NCI-H1105 (cell line): ENCODE measurements at places on chromosomes 16 and 17.

DNA sequence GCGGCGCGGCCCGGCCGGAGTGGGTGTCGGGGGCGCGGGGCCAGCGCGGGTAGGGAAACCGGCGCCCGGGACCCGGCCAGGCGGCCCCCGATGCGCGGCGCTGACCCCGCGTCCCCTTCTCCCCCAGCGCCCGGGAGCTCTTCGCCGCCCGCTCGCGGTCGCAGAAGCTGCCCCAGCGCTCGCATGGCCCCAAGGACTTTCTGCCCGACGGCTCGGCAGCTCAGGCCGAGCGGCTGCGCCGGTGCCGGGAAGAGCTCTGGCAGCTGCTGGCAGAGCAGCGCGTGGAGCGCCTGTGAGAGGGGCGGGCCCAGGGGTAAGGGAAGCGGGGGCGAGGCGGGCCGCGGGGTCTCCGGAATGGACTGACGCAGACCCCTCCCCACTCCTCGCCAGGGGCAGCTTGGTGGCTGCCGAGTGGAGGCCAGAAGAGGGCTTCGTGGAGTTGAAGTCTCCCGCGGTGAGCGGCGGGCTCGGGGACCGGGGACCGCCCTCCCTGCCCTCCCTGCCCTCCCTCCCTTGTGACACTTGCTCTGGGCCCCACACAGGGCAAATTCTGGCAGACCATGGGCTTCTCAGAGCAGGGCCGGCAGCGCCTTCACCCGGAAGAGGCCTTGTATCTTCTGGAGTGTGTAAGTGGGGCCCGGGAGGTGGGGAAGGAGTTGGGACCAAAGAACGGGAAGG lies 430 bp downstream of the TSEN54 start:
- DNase-seq, result no peak

GRCh38 chr17:69451416-69452394 lies 37.2 kb downstream of the MAP2K6 start:
- no peak for DNase-seq

GRCh38 chr17:36849871-36850348 lies 87.4 kb upstream of the LHX1 start:
- DNase-seq, result no peak

DNA sequence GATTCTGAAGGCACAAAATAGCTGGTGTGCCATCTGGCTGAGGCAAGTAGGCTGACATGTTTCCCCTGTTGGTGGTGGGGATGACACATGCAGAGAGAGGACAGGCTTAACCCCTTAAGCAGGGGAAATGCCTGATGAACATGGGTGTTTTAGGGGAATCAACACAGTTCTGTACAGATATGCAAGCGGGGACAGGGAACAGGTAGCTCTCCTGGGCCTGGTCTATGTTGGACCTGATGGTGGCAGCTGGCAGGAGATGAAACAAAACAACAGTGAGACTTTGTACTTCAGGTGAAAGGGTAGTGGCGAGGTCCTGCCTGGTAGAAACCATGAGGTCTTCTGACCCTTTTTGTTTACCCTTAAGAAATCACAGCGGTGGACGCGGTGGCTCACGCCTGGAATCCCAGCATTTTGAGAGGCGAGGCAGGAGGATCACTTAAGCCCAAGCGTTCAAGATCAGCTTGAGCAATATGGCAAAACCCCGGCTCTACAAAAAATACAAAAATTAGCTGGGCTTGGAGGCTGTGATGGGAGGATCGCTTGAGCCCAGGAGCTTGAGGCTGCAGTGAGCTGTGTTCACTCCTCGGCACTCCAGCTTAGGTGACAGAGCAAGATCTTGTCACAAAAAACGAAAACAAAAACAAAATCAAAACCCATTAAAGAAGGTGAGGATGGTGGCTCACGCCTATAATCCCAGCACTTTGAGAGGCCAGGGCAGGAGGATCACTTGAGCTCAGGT lies 10.5 kb downstream of the OR1F1 start:
- no peak for DNase-seq

- DNase-seq, result no peak
Observed at GRCh38 chr16:47465919-47466630, 4.9 kb downstream of the PHKB start.

DNA sequence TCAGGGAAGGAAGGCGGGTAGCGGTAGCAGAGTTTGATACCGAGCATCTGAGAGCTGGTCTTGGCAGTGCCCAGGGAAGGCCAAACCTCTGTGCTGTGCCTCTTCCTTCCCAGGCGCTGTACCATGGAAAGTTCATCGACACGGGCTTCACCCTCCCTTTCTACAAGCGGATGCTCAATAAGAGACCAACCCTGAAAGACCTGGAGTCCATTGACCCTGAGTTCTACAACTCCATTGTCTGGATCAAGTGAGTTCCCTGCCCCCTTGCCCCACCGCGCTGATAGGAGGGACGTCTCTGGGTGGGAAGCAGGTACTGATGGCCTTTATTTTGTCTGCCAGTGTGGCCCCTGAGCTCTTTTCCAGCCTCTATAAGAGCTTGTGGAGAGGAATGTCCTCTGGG lies 15.4 kb upstream of the CLEC18A start:
- no peak for DNase-seq

DNA sequence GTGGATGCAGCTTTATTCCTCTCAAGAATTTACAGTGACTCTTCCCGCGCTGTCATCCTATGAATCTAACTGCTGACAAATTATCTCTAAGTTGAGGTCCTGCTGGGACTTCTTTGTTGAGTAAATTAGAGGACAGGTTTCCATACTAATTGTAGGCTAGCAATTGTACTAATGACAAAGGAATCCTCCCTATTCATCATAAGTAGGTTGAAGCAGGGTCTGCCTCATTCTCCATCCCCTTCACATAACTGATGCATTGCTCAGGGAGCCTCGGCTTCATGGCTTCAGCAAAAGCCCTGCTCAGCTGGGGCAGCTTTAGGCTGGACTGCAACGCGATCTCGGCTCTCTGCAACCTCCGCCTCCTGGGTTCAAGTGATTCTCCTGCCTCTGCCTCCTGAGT lies 83.1 kb upstream of the IRX6 start:
- DNase-seq, result no peak

- no peak for DNase-seq
Observed at GRCh38 chr16:88353232-88353631, 29.5 kb upstream of the ZNF469 start.

DNA sequence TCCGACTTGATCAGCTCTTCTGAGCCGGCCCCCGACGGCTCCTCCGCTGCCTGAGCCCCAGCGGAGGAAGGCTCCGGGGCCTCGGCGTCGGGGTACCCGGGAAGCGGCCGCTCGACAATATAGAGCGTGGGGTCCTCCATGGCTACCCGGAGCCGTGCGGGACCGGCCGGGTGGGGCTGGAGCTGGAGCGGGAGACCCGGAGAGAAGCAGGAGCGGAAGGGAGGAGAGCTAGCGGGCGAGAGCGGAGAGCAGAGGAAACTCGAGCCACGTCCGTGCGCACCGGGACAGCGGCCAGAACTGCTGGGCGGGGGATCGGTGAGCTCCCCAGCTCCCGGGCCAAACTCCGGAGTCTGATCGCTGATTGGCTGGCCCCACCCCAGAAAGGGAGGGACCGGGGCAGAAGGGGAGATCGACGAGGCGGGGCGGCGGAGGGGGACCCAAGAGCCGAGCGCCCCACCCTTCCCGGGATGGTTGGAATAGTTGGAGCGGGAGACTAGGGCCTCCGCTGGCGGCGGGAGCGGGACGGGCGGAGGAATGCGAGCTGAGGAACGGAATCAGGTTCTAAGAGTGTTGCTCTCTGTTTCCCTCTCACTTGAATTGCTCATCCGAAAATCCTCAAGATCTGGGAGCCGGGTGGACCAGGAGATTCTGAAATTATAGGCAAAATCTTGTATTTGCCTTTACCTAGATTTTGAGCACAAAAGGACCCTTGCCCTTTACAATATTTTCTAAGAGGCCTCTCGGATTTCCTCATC lies at the start of gene CAVIN1:
Gene CAVIN1 (minus strand): TSS at position 299 of the 755 bp plus-strand sequence. CDS start 159 bp downstream, at position 140.
- peak; percentile 41 for DNase-seq

GRCh38 chr16:50252082-50252611 lies 14.2 kb upstream of the ADCY7 start:
- no peak for DNase-seq

DNA sequence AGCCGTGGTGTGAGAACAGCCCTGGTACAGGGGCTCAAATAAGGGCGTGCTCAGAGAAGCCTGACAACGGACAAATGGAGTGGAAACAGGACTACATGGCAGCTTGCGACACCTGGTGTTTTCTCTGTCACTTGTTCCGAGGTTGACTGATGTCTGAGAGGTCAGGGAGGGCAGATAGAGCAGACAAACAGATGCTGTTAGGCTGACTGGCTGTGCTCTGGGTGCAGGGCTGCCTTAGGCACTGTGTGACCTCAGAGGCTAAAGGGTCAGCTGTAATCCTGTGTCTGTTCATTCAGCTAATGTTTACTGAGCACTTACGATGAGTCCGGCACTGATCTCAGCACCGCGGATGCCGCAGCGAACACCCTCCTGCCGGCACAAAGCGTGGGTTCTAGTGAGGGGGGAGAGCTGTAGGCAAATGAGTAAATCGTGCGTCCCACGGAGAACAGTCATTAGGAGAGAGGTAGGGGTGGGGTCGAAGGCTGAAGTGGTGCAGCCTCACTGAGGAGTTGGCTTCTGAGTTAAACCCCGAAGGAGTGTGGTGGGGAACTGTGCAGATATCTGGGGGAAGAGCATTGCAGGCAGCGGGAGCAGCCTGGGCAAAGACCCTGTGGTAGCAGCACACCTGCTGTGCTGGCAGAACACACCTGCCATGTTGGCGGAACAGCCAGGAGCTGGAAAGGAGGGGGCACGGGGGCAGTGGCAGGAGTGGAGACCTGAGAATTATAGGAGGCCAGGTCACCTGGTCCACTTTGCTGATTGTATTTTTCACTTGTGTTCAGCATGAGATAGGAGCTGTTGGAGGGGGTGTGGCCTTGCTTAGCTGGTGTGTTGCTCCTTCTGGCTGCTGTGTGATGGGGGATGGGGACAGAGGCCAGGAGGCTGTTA lies 35.0 kb downstream of the GPT2 start:
- DNase-seq, result no peak

GRCh38 chr17:59292174-59292523 lies 39.3 kb upstream of the YPEL2 start:
- DNase-seq, result no peak

DNA sequence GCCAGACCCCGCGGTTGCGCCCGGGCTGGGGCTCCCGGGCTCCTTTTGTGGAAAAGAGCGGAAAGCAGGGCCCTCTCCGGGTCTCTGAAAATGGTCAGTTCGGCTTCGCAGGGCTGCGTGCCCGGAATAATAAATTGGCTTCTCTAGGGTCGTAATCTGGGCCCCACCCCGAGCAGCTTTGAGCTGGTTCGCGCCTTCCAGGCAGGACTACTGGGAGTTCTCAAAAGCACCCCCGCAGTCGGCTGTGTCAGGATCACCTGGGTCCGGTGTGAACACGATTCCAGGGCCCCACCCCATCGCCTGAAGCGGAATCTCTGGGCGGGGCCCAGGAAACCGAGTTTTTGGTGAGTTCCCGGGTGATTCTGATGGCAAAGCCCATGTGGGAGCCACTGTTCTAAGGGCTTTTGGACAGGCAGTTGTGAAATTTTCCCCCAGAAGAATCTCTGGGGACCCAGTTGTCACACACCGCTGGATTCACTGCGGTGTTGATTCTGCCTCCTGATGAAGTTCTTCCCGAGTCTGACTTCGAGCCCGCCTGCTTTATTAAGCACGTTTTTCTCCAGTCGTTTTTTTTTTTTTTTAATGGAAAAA lies 77.0 kb downstream of the MRC2 start:
- DNase-seq, result no peak

DNA sequence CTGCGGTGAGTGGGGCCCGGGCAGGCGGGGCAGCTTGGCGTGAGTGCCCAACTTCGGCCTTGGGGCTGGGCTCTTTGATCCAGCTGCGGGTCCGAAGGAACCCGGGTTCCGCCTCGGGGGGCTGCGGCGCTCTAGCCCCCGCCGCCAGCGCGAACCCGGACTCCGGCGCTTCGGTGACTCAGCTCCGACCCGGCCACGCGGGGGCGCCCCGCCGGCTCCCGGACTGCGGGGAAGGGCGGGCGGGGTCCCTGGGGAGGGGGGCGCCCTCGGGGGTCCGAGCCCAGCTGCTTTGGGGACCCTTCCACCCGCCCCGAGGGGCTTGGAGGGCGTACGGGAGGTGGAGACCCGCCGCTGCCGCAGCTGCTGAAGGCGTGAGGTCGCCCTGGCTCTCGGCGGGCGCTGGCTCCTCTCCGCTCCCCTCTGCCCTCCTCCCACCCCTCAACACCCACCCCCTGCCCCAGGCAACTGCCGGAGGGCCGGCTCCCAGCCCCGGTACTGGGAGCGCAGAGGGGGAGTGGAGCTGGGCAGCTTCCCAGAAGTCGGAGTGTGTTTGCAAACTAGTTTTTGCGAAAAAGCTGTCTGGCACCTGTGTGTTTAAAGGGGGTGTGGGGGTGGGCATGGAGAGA lies 516 bp downstream of the CPNE2 start:
- DNase-seq, result peak; percentile 15

DNA sequence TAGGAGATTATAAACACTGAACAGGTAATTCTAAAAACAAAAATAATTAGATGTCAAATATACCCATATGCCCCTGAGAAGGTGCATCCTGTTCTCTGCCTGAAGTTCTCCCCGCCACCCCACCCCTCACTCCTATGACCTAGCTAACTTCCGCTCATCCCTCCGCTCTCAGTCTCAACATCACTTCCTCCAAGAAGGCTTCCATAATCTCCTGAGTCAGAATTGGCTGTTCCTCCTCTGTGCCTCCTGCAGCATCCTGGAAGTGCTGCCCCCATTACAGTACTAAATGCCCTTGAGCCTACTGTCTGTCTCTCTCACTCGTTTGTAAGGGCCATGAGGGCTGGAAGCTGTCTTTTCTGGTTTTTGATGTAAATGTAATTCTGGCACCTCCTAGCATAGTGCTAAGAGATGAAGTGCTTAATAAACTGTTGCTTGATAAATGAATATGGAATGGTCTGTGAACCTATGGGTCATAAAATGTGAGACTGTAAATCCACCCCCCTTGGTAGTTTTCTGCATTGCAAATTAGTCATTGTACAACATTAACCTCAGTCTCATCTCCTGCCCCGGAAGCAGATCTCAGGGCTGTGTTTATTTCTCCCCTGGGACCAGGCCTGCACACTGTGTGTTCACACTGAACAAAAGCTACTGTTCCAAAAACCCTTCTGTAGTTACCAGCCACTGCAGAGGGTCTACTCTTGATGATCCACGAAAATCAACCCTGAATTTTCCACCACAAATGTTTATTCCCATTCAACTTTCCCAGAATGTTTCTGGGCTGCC lies 3.9 kb upstream of the MYO1D start:
- no peak for DNase-seq

- DNase-seq, result no peak
Observed at GRCh38 chr16:81945665-81946064, 65.6 kb downstream of the SDR42E1 start.

DNA sequence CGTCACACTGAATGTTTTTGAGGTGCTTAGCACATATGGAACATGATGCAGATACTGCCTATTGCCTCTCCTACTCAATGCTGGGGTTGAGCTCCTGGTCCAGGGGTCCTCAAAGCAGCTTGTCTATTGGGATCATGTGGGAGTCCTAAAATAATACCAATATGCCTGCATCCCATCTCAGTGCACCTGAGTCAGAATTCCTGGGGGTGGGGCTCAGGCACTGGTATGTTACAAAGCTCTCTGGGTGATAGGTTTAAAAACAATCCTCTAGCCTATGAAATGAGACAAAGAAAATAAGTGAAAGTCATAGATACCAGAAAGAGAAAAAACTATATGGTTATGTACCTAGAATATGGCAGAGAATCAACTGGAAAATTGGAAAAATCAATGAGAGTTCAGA lies 156.6 kb upstream of the NLRP1 start:
- no peak for DNase-seq
